ENCODE measurements at places on chromosomes 6 and 20. TPM values are rescaled to one million over a fixed set of nuclear protein-coding genes. Genes with fewer than 3 reads are reported as not detected.
A peak's percentile ranks its signal among the peaks of the same experiment; 100 is the strongest.

DNA sequence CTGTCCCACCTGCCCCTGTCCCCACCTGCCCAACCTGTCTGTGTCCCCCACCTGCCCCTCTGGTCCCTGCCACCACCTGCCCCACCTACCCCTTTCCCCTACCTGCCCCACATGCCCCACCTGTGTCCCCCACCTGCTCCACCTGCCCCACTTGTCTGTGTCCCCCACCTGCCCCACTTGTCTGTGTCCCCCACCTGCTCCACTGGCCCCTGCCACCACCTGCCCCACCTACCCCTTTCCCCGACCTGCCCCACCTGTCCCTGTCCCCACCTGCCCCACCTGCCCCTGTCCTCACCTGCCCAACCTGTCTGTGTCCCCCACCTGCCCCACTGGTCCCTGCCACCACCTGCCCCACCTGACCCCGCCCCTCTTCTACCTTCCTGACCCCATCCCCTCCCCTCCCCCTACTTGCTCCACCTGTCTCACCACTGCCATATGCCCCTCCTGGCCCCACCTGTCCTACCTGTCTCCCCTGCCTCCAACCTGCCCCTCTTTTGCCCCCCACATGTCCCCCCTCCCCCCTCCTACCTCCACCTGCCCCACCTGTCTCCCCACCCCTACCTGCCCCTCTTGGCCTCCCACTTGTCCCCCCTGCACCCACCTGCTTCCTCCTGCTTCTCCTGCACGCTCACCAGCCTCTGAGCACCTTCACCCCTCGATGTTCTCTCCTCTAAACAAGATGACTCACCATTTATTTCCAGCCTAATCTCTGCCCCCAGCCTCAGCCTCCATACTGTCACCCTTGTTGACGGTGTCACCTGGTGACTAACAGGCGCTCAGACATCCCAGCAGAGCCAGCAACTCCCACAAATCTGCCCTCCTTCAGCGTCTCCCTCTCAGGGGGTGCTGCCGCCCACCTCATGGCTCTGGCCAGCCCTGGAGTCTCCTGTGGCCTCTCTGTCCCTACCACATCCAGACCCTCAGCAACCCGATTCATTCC, 5.6 kb upstream of the MYT1 start:
- DNase-seq, result no peak
- no peak overlapping the region for H3K4me3 ChIP-seq
- no peak overlapping the region for H3K27ac ChIP-seq

- H3K36me3 ChIP-seq, result peaks cover 34% of the 10 kb centered on the region
- DNase-seq, result no peak
- no peak overlapping the region for H3K4me3 ChIP-seq
- peaks cover 16% of the 10 kb centered on the region for H3K4me1 ChIP-seq
- H3K27me3 ChIP-seq, result no peaks in the 10 kb centered on the region
Observed at GRCh38 chr6:35582315-35582714, 69.6 kb upstream of the TULP1 start.

Gene ASIP
- total RNA-seq, result not detected

- H3K4me1 ChIP-seq, result peaks cover 24% of the 10 kb centered on the region
- peaks cover 43% of the 10 kb centered on the region for H3K27me3 ChIP-seq
- H3K36me3 ChIP-seq, result no peaks in the 10 kb centered on the region
- no peak overlapping the region for H3K27ac ChIP-seq
- no peak overlapping the region for H3K4me3 ChIP-seq
Observed at GRCh38 chr6:149925253-149925973, 2.5 kb upstream of the RAET1G start.

Gene HLA-DRB5
- 57.6 TPM for total RNA-seq

DNA sequence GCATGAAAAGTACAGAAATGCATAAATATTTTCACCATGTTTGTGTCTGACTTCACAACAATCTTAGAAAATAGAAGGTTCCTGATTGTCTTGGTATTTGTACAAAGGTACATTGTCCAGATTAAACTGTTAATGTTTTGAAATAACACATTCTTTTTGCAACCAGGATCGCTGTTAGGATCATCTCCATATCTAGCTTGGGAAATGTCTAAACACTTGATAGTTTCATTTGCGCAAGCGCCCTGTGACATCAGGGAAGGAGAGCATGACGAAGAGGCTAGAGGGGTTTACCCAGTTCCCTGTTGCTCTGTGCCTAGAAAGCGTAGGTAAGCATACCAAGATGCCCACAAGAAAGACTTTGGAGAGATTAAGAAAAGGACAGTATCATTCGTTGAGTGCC, 19.4 kb downstream of the ALDH8A1 start:
- no peak overlapping the region for H3K4me3 ChIP-seq
- H3K27ac ChIP-seq, result no peak overlapping the region
- DNase-seq, result no peak
- no peaks in the 10 kb centered on the region for H3K36me3 ChIP-seq

DNA sequence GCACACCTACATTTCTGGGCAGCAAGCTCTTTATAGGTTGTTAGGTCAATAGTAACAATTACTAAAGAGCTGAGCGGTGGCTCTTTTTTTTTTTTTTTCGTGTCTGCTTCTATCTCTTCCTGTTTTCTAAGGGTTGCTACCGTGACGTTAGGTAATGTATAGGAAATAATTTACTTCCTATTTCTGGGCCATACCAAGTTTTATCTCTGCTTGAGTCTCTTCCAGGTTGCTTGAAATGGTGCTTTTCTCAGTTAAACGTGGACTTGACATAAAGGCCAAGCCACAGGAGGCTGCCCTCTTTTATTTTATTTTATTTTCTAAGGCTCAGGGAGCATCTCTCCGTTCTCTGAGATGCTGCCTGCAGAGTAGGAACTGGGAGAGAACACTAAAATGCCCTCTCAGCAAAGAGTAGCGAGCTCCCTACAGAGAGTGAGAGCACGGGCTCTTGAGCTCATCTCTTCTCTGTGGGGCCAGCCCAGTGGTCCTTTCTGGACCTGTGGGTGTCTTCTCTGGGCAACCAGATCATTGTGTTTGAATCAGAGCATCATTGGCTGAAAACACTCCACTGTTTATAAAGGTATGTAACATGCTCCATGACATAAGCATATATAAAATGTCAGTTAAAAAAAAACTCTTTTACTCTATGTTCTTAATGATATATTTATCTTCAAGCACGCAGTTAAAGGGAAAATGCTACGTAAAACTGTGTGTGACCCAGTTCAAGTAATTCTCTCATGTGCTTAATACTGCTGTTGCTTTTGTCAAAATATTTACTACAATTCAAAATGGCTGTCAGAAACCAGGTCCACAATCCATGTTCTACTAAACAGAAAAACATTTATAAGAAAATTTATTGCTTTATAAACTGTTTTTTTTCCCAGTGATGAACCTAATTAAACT, at the start of gene ZNF831:
TSS of gene ZNF831 (plus strand) at position 191 of the 900 bp plus-strand sequence. CDS start 27,199 bp downstream, outside the sequence.
- DNase-seq, result no peak
- H3K4me1 ChIP-seq, result peaks cover 97% of the 10 kb centered on the region
- no peaks in the 10 kb centered on the region for H3K27me3 ChIP-seq
- no peaks in the 10 kb centered on the region for H3K36me3 ChIP-seq
- peak within 1 kb of the TSS; percentile 99 for H3K27ac ChIP-seq
- peak within 1 kb of the TSS; percentile 87 for H3K4me3 ChIP-seq

DNA sequence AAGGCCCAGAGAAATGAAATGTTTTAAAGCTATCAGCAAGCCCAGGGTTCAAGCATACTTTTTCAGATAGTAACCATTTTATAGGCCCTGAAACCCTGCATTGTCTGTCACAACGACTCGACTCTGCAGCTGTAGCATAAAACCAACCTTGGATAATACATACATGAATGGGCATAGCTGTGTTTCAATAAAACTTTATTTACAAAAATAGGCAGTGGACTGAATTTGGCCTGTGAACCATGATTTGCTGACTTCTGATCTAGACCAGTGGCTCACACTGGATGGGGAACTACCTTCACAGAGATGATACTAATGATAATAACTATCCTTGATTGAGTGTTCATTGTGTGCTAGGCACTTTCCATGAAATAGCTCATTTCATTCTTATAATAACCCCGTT, 97.3 kb upstream of the ZNFX1 start:
- H3K4me1 ChIP-seq, result no peaks in the 10 kb centered on the region
- no peak overlapping the region for H3K4me3 ChIP-seq
- H3K36me3 ChIP-seq, result no peaks in the 10 kb centered on the region
- H3K27ac ChIP-seq, result no peak overlapping the region
- no peaks in the 10 kb centered on the region for H3K27me3 ChIP-seq

Gene OPRL1
- 1.3 TPM for total RNA-seq

Gene CST4
- not detected for total RNA-seq

Gene SYS1
- total RNA-seq, result 94.2 TPM

- H3K27me3 ChIP-seq, result no peaks in the 10 kb centered on the region
- H3K36me3 ChIP-seq, result no peaks in the 10 kb centered on the region
- H3K27ac ChIP-seq, result no peak overlapping the region
- no peak overlapping the region for H3K4me3 ChIP-seq
- H3K4me1 ChIP-seq, result no peaks in the 10 kb centered on the region
Observed at GRCh38 chr6:166595949-166596348, 9.5 kb upstream of the RAMACL start.

DNA sequence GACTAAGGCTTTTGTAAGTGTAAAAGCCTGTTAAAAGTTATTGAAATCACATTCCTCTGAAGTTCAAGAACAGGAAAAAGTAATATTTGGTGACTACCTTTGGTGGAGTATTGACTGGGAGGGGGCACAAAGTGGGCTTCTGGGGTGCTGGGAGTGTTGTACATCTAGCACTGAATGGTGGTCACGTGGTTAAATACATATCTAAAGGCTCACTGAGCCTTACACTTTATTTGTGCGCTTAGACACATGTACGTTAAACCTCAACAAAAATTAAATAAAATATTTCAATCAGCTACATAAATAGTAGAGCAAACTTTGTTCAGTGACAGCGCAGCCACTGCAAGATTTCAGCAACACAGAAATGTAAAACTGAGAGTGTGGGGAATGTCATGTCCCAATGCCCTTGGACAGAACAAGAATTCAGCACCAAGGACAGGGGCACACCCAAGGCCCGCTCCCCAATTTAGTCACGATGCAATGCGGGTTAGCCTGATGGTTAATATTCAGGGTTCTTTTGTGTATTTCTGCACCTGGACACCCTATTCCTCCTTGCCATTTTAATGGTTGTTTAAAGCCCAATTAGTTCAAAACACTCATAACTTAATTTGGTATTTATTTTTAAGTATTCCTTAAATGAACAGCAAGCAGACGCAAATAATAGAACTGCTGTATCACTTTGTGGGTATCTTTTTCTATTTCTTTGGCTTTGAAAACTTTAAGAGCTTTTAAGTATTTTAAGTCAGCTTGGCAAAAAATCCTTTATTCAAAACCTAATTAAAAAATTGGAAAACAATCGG, 37.4 kb downstream of the ANGPT4 start:
- H3K27me3 ChIP-seq, result no peaks in the 10 kb centered on the region
- DNase-seq, result no peak
- peaks cover 4% of the 10 kb centered on the region for H3K4me1 ChIP-seq
- no peaks in the 10 kb centered on the region for H3K36me3 ChIP-seq

- no peaks in the 10 kb centered on the region for H3K4me1 ChIP-seq
- no peaks in the 10 kb centered on the region for H3K36me3 ChIP-seq
- no peaks in the 10 kb centered on the region for H3K27me3 ChIP-seq
- no peak overlapping the region for H3K27ac ChIP-seq
- DNase-seq, result no peak
- no peak overlapping the region for H3K4me3 ChIP-seq
Observed at GRCh38 chr20:47061549-47061948, 166.9 kb downstream of the EYA2 start.

Gene LBP
- not detected for total RNA-seq

Gene LINC00237
- total RNA-seq, result not detected

DNA sequence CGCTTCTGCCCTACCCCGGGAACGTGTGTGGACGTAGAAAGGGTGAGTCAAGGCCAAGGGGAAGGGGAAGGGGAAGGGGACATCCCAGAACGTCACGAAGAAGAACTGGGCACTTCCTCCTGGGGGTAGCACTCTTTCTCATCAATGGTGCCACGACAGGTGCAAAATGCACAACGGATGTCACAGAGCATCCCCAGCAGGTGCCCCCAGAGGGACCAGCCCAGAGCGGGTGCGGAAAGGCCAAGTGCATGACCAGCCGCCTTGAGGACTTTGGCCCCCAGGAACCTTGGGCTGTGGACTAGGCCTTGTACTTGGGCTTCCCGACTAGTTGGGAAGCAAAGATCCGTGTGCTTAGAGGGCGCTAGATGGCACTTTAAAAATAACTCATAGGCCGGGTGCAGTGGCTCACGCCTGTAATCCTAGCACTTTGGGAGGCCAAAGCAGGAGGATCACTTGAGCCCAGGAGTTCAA, 12.1 kb upstream of the SRC start:
- H3K27ac ChIP-seq, result no peak overlapping the region
- no peaks in the 10 kb centered on the region for H3K4me1 ChIP-seq
- H3K4me3 ChIP-seq, result no peak overlapping the region
- no peaks in the 10 kb centered on the region for H3K36me3 ChIP-seq
- no peak for DNase-seq

Gene PACRG
- total RNA-seq, result 0.44 TPM

Gene RSPO3
- total RNA-seq, result not detected

Gene TBPL1
- total RNA-seq, result 32.2 TPM

Gene FAM83D
- total RNA-seq, result 8.6 TPM

Gene LY6G5C
- 3.1 TPM for total RNA-seq

Gene C6orf141
- total RNA-seq, result not detected

GRCh38 chr6:72553531-72554511, 68.0 kb upstream of the KCNQ5 start:
- H3K4me3 ChIP-seq, result no peak overlapping the region
- H3K27me3 ChIP-seq, result no peaks in the 10 kb centered on the region
- no peaks in the 10 kb centered on the region for H3K36me3 ChIP-seq
- H3K27ac ChIP-seq, result no peak overlapping the region
- H3K4me1 ChIP-seq, result no peaks in the 10 kb centered on the region

DNA sequence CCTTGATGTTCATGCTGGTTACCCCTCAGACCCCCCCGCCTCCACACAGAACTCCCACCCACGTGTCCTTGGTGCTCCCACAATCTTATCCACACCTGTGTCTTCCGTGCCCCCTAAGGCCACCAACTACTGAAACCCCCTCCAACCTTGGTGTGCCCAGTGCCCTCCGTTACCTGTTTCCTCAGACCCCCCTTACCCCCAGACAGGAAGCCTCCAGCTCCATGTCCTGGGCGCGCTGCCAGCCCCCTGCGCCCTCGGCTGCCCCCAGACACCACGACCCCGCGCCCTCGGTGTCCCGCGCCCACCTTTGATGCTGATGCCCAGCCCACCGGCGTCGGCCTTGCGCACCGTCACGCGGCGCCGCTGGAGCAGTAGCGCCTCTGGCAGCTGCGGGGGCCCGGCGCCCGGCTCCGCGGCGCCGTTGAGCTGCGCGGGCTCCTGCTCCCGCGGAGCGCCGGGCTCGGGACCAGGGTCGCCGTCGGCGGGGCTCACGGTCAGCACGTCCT, 504 bp downstream of the SNTA1 start:
- H3K36me3 ChIP-seq, result no peaks in the 10 kb centered on the region
- peaks cover 24% of the 10 kb centered on the region for H3K4me1 ChIP-seq
- H3K4me3 ChIP-seq, result no peak overlapping the region
- H3K27ac ChIP-seq, result no peak overlapping the region
